Pulmonary artery endothelial cell (primary cell): ENCODE measurements at places on chromosomes 4 and X. TPM values are rescaled to one million over a fixed set of nuclear protein-coding genes. Genes with fewer than 3 reads are reported as not detected.

The GAGE12E gene
- not detected in 2 replicates for total RNA-seq

The NUDT11 gene
- total RNA-seq, result 7.9 and 13.0 TPM in 2 replicates

The NXF2 gene
- not detected in 2 replicates for total RNA-seq

The ANXA10 gene
- total RNA-seq, result not detected in 2 replicates

The NEUROG2 gene
- not detected in 2 replicates for total RNA-seq

The DDIT4L gene
- 1.9 and 13.7 TPM in 2 replicates for total RNA-seq

The SPANXN4 gene
- not detected in 2 replicates for total RNA-seq

The TLR10 gene
- not detected in 2 replicates for total RNA-seq

The NMU gene
- 0.20 TPM in 1 of 2 replicates, not detected in the other for total RNA-seq

The PCDH7 gene
- total RNA-seq, result 6.8 and 19.7 TPM in 2 replicates

The NPY1R gene
- total RNA-seq, result 0.07 and 0.14 TPM in 2 replicates

The RHOH gene
- total RNA-seq, result not detected in 2 replicates

The TCEAL2 gene
- total RNA-seq, result 0.13 TPM in 1 of 2 replicates, not detected in the other

The SPACA5 gene
- not detected in 2 replicates for total RNA-seq

The MAGEB1 gene
- total RNA-seq, result not detected in 2 replicates

The HSD17B13 gene
- total RNA-seq, result 0.07 TPM in 1 of 2 replicates, not detected in the other

The KLHL4 gene
- total RNA-seq, result 33.9 and 34.6 TPM in 2 replicates

The RNF128 gene
- total RNA-seq, result not detected in 2 replicates

The SLC38A5 gene
- 54.8 and 88.9 TPM in 2 replicates for total RNA-seq

The LNX1 gene
- total RNA-seq, result 2.6 and 6.1 TPM in 2 replicates

The DGKK gene
- under 0.01 TPM in 1 of 2 replicates, not detected in the other for total RNA-seq

The EGFL6 gene
- not detected in 2 replicates for total RNA-seq

The KIAA1210 gene
- not detected in 2 replicates for total RNA-seq

The PORCN gene
- total RNA-seq, result 5.5 and 10.8 TPM in 2 replicates

The UGT2B17 gene
- total RNA-seq, result not detected in 2 replicates

The AWAT1 gene
- total RNA-seq, result not detected in 2 replicates

The TMEM150C gene
- 4.4 and 6.9 TPM in 2 replicates for total RNA-seq

The UGT2B11 gene
- not detected in 2 replicates for total RNA-seq

The AADAT gene
- total RNA-seq, result 0.07 and 0.18 TPM in 2 replicates

The IGFBP7 gene
- total RNA-seq, result 322 and 445 TPM in 2 replicates

The PLP1 gene
- not detected in 2 replicates for total RNA-seq

The CDX4 gene
- total RNA-seq, result not detected in 2 replicates
